ENCODE measurements at places on chromosomes 4 and X. TPM values are rescaled to one million over a fixed set of nuclear protein-coding genes. Genes with fewer than 3 reads are reported as not detected.

The HS3ST1 gene
- total RNA-seq: 1.7 TPM

The CXCL11 gene
- not detected for total RNA-seq

- H3K27me3 ChIP-seq: no peaks in the 10 kb centered on the region
- H3K4me3 ChIP-seq: no peak overlapping the region
- no peaks in the 10 kb centered on the region for H3K36me3 ChIP-seq
- H3K4me1 ChIP-seq: no peaks in the 10 kb centered on the region
- DNase-seq: no peak
These were observed 125.3 kb downstream of the COL4A6 start for GRCh38 chrX:108312957-108313356.

DNA sequence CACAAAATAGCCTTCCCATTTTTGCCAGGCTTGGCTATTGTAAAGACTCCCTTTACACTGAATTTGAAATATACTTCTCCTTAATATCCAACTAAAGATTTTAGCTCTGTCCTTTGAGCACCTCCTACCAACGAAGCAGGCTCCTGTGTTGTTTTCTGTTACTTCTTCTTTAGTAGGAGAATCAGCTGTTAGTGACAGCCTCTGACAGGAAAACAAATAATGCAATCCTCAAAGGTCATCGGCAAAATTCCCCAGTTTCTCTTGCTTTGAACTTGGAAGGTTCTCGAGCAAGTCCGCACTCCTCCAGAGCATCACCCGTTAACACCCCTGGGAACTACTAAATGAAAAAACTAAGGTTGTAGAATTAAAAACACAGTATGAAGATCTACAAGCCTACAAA is 66.9 kb downstream of the MANBA start:
- no peak overlapping the region for H3K4me3 ChIP-seq
- no peak for DNase-seq
- H3K27me3 ChIP-seq: no peaks in the 10 kb centered on the region
- H3K4me1 ChIP-seq: no peaks in the 10 kb centered on the region
- no peaks in the 10 kb centered on the region for H3K36me3 ChIP-seq

The GPRIN3 gene
- total RNA-seq: 2.6 TPM

The EVC gene
- 8.6 TPM for total RNA-seq

Data from hepatocyte (in vitro differentiated cells).